Metanephros (tissue), 2 donors: ENCODE measurements at places on chromosomes 12 and 14. TPM values are rescaled to one million over a fixed set of nuclear protein-coding genes. Genes with fewer than 3 reads are reported as not detected.

SYCP3 gene
- 0.12 TPM for total RNA-seq

ADAM21 gene
- not detected for total RNA-seq

CIROP gene
- total RNA-seq = not detected

OGFOD2 gene
- 14.2 TPM for total RNA-seq

KRT2 gene
- not detected for total RNA-seq

KLHL33 gene
- total RNA-seq = 1.5 TPM

GPR65 gene
- 0.99 TPM for total RNA-seq

PDZRN4 gene
- total RNA-seq = 3.4 TPM

TOMM20L gene
- not detected for total RNA-seq

ENDOU gene
- total RNA-seq = not detected

LMO3 gene
- 5.5 TPM for total RNA-seq

ASCL1 gene
- total RNA-seq = 0.23 TPM

AKAP3 gene
- 1.8 TPM for total RNA-seq

PLCZ1 gene
- 1.2 TPM for total RNA-seq

CELA1 gene
- not detected for total RNA-seq

SDR9C7 gene
- total RNA-seq = not detected

NUMB gene
- 57.9 TPM for total RNA-seq

GRIP1 gene
- 16.8 TPM for total RNA-seq

RERG gene
- total RNA-seq = 40.5 TPM

WSCD2 gene
- total RNA-seq = 7.6 TPM

EIF2S3B gene
- total RNA-seq = 0.47 TPM

TAS2R19 gene
- 14.1 TPM for total RNA-seq

CLEC1B gene
- total RNA-seq = 1.1 TPM

GLIPR1L2 gene
- total RNA-seq = 3.4 TPM

LUM gene
- 49.0 TPM for total RNA-seq

CPNE6 gene
- not detected for total RNA-seq

TTC9 gene
- total RNA-seq = 1.8 TPM

COPS7A gene
- total RNA-seq = 47.0 TPM

PMCH gene
- not detected for total RNA-seq

NOXRED1 gene
- total RNA-seq = 0.58 TPM

SUOX gene
- 30.5 TPM for total RNA-seq

SSTR1 gene
- 0.99 TPM for total RNA-seq

NELL2 gene
- total RNA-seq = 14.5 TPM

ASB2 gene
- total RNA-seq = 14.4 TPM

KRT6C gene
- total RNA-seq = not detected

CDK17 gene
- total RNA-seq = 63.6 TPM

LALBA gene
- total RNA-seq = not detected

ARHGAP9 gene
- total RNA-seq = 10.7 TPM

SRRM4 gene
- 0.06 TPM for total RNA-seq

SIX6 gene
- total RNA-seq = not detected

CFAP251 gene
- 11.2 TPM for total RNA-seq

DMAC2L gene
- total RNA-seq = 13.9 TPM

NUBPL gene
- 26.6 TPM for total RNA-seq

NOVA1 gene
- total RNA-seq = 14.6 TPM

ADAMTS20 gene
- 0.53 TPM for total RNA-seq

SIX4 gene
- total RNA-seq = 11.9 TPM

B3GNT4 gene
- 1.1 TPM for total RNA-seq

RNASE3 gene
- total RNA-seq = 3.3 TPM

TMPO gene
- total RNA-seq = 153 TPM

LMNTD1 gene
- not detected for total RNA-seq

CMA1 gene
- not detected for total RNA-seq
